ENCODE measurements at places on chromosomes 2 and 18. TPM values are rescaled to one million over a fixed set of nuclear protein-coding genes. Genes with fewer than 3 reads are reported as not detected.
A peak's percentile ranks its signal among the peaks of the same experiment; 100 is the strongest.

- no peak overlapping the region for H3K4me3 ChIP-seq
- DNase-seq, result no peak
- no peaks in the 10 kb centered on the region for H3K36me3 ChIP-seq
- peak overlapping the region; percentile 61 for H3K27ac ChIP-seq
Observed at GRCh38 chr18:22703883-22704585, 229.1 kb upstream of the RBBP8 start.

SCN9A gene
- total RNA-seq, result 10.1 TPM

UBE2F gene
- 30.5 TPM for total RNA-seq

PTPRM gene
- 14.7 TPM for total RNA-seq

DNA sequence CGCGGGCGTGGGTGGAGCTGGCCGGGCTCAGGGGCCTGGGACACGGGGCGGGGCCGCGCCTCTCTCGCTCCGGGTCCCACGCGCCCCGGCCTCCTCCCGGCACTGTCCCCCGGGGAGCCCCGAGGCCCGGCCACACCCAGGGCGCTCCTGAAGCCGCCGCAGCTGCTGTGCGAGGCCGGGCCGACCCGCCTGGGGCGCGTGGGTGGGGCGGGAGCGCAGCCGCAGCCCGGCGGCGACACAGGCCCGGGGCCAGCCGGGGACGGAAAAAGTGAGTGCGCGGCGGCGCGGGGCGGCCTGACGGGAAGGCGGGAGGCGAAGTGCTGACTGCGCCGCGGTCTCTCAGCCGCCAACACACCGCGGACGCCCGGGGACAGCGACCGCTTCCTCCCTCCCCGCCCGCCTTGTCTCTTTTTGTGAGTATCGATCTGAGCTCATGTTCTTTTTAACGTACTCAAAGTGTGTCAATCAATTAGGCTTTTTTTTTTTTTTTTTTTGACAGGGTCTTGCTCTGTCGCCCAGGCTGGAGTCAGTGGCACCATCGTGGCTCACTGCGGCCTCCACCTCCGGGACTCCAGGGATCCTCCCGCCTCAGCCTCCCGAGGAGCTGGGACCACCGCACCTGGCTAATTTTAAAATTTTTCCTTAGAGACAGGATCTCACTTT, 14.5 kb downstream of the PDCD1 start:
- peak overlapping the region; percentile 17 for H3K4me3 ChIP-seq
- peaks cover 5% of the 10 kb centered on the region for H3K4me1 ChIP-seq
- H3K27me3 ChIP-seq, result no peaks in the 10 kb centered on the region
- no peak overlapping the region for H3K27ac ChIP-seq

- H3K4me3 ChIP-seq, result no peak overlapping the region
- no peak overlapping the region for H3K27ac ChIP-seq
- no peaks in the 10 kb centered on the region for H3K4me1 ChIP-seq
- no peaks in the 10 kb centered on the region for H3K36me3 ChIP-seq
Observed at GRCh38 chr2:216792222-216793021, 67.4 kb downstream of the TNP1 start.

EMILIN1 gene
- 26.1 TPM for total RNA-seq

CRYBA2 gene
- total RNA-seq, result not detected

AOX1 gene
- 1,131 TPM for total RNA-seq

DNA sequence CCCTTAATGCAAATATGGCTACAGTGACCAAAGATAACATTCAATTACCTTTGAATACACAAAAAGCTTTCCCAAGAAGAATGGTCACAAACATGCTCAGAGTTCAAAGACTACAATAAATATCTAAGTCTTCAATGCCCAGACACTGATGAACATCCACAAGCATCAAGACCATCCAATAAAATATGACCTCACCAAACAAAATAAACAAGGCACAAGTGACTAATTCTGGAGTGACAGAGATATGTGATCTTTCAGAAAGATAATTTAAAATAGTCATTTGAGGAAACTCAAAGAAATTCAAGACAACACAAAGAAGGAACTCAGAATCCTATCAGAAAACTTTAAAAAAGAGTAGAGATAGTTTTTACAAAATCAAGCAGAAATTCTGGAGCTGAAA, 40.6 kb upstream of the CAPN13 start:
- no peaks in the 10 kb centered on the region for H3K36me3 ChIP-seq
- no peak overlapping the region for H3K4me3 ChIP-seq
- no peaks in the 10 kb centered on the region for H3K4me1 ChIP-seq
- H3K27ac ChIP-seq, result no peak overlapping the region
- no peak for DNase-seq

GRCh38 chr2:120547662-120548061, 188.0 kb upstream of the GLI2 start:
- H3K4me3 ChIP-seq, result no peak overlapping the region
- H3K36me3 ChIP-seq, result no peaks in the 10 kb centered on the region
- DNase-seq, result no peak
- H3K27ac ChIP-seq, result no peak overlapping the region
- peaks cover 34% of the 10 kb centered on the region for H3K4me1 ChIP-seq
- no peaks in the 10 kb centered on the region for H3K27me3 ChIP-seq

DNA sequence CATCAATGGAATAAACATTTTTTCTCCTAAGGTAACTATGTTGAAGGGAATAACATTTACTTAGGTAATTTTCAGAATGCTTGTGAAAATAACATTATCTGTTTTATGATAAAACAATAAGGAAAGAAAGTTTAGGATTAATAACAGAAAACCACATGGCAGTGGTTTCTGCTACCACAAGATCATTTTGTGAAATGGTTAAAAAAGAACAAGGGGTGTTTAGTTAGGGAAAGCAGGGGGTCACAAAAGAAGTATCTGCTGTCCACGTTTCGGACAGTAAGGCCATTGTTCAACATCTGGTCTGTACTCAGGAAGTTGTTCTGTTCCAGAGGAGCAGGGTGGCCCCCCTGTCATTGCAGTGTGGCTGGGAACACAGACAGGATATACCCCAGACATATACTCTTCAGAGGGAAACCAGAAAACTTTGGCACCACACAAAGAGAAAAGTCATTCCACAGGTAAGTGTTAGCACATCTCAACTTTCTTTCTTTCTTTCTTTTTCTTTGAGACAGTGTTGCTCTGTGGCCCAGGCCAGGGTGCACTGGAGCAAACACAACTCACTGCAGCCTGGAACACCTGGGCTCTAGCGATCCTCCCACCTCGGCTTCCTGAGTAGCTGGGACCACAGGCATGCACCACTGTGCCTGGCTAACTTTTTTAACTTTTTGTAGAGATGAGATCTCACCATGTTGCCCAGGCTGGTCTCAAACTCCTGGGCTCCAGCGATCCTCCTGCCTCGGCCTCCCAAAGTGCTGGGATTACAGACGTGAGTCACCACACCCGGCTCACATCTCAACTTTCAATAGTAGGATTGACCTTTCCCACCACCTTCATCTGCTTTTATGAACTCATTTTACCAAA, 14.8 kb upstream of the ARL5A start:
- no peaks in the 10 kb centered on the region for H3K36me3 ChIP-seq
- H3K27me3 ChIP-seq, result no peaks in the 10 kb centered on the region
- DNase-seq, result no peak
- H3K4me1 ChIP-seq, result peaks cover 2% of the 10 kb centered on the region
- H3K4me3 ChIP-seq, result no peak overlapping the region

Measured in liver (tissue), 10 donors.